Thoracic aorta (tissue), 2 donors: ENCODE measurements at places on chromosomes 2 and 18. TPM values are rescaled to one million over a fixed set of nuclear protein-coding genes. Genes with fewer than 3 reads are reported as not detected.

Gene SLC9A4
- 1.4 TPM for total RNA-seq

Gene ATP6V1C2
- 5.3 TPM for total RNA-seq

Gene UGT1A10
- total RNA-seq: not detected

Gene PPM1B
- 69.9 TPM for total RNA-seq

- H3K27me3 ChIP-seq: no peaks in the 10 kb centered on the region
- no peaks in the 10 kb centered on the region for H3K4me1 ChIP-seq
- H3K36me3 ChIP-seq: no peaks in the 10 kb centered on the region
- no peak overlapping the region for H3K27ac ChIP-seq
- DNase-seq: no peak
Observed at GRCh38 chr18:38923126-38923525, 1357.5 kb upstream of the CELF4 start.

GRCh38 chr2:6480514-6480913 is 385.2 kb downstream of the CMPK2 start:
- no peaks in the 10 kb centered on the region for H3K27me3 ChIP-seq
- no peaks in the 10 kb centered on the region for H3K4me1 ChIP-seq
- no peak for DNase-seq
- no peaks in the 10 kb centered on the region for H3K36me3 ChIP-seq
- H3K4me3 ChIP-seq: no peak overlapping the region
